ENCODE measurements at places on chromosomes 4 and X. TPM values are rescaled to one million over a fixed set of nuclear protein-coding genes. Genes with fewer than 3 reads are reported as not detected.

Gene TRIM75
- not detected for polyA plus RNA-seq

Gene RHOXF1
- polyA plus RNA-seq = not detected

Gene PABPC5
- not detected for polyA plus RNA-seq

Gene FGFR3
- polyA plus RNA-seq = 11.3 TPM

Gene PARM1
- 0.02 TPM for polyA plus RNA-seq

Gene SPATA4
- 0.12 TPM for polyA plus RNA-seq

Gene CLDN34
- polyA plus RNA-seq = not detected

Gene RAP2C
- polyA plus RNA-seq = 9.5 TPM

Gene RHOXF2
- not detected for polyA plus RNA-seq

Gene HSFX4
- polyA plus RNA-seq = not detected

Gene SHROOM4
- 0.08 TPM for polyA plus RNA-seq

Gene OTUD5
- 35.5 TPM for polyA plus RNA-seq

Gene HHIP
- 0.52 TPM for polyA plus RNA-seq

Gene ASB9
- polyA plus RNA-seq = 0.80 TPM

Gene EOLA1
- 11.5 TPM for polyA plus RNA-seq

Gene IQCM
- polyA plus RNA-seq = not detected

Gene NUDT11
- 9.3 TPM for polyA plus RNA-seq

Gene OCIAD2
- 453 TPM for polyA plus RNA-seq

Gene DGKK
- polyA plus RNA-seq = not detected

Gene VCX2
- not detected for polyA plus RNA-seq

Gene SULT1E1
- polyA plus RNA-seq = 0.65 TPM

Gene NXF2
- polyA plus RNA-seq = not detected

Gene IL13RA2
- polyA plus RNA-seq = 0.43 TPM

Gene MAGEA12
- polyA plus RNA-seq = not detected

Gene CSAG3
- not detected for polyA plus RNA-seq

Gene MAGEB5
- not detected for polyA plus RNA-seq

Gene CFI
- polyA plus RNA-seq = not detected

Gene GPR101
- not detected for polyA plus RNA-seq

Gene FAM9B
- polyA plus RNA-seq = not detected

Gene SLC25A53
- 1.2 TPM for polyA plus RNA-seq

Gene SPRY1
- 1.2 TPM for polyA plus RNA-seq

Gene GC
- not detected for polyA plus RNA-seq

Gene TMEM31
- not detected for polyA plus RNA-seq

Gene FAM236C
- not detected for polyA plus RNA-seq

Gene DUSP21
- not detected for polyA plus RNA-seq

Gene SLC16A2
- polyA plus RNA-seq = 18.1 TPM

Gene PPP4R3C
- polyA plus RNA-seq = not detected

Gene SSX2B
- not detected for polyA plus RNA-seq

Gene FAT4
- polyA plus RNA-seq = 0.08 TPM

Gene PHOX2B
- polyA plus RNA-seq = not detected

Gene ARMCX4
- 0.71 TPM for polyA plus RNA-seq

Gene CXCL6
- 0.86 TPM for polyA plus RNA-seq

Gene HOPX
- polyA plus RNA-seq = 8.8 TPM

Gene MAGEB17
- not detected for polyA plus RNA-seq

Gene RHOXF2B
- not detected for polyA plus RNA-seq

Gene BEND4
- polyA plus RNA-seq = not detected

Gene PLA2G12A
- 32.6 TPM for polyA plus RNA-seq

Gene CT45A3
- not detected for polyA plus RNA-seq

Gene PAGE2B
- not detected for polyA plus RNA-seq

Gene TNMD
- polyA plus RNA-seq = not detected

Gene FDCSP
- polyA plus RNA-seq = not detected

Gene NDUFB11
- 124 TPM for polyA plus RNA-seq

Gene ADH1C
- polyA plus RNA-seq = not detected

Gene PRDM5
- 2.1 TPM for polyA plus RNA-seq

Gene TCP11X1
- not detected for polyA plus RNA-seq

Gene FAT1
- 112 TPM for polyA plus RNA-seq

Gene FRMD7
- polyA plus RNA-seq = not detected

Gene PI4K2B
- polyA plus RNA-seq = 12.7 TPM

Gene HTN3
- not detected for polyA plus RNA-seq

Gene PDGFRA
- polyA plus RNA-seq = not detected
